ENCODE measurements at places on chromosomes 13 and 19. TPM values are rescaled to one million over a fixed set of nuclear protein-coding genes. Genes with fewer than 3 reads are reported as not detected.

- H3K4me1 ChIP-seq: no peaks in the 10 kb centered on the region
- H3K27ac ChIP-seq: no peak overlapping the region
- H3K36me3 ChIP-seq: no peaks in the 10 kb centered on the region
- H3K27me3 ChIP-seq: no peaks in the 10 kb centered on the region
Measured at GRCh38 chr13:27055526-27055925, 116.1 kb downstream of the USP12 start.

DNA sequence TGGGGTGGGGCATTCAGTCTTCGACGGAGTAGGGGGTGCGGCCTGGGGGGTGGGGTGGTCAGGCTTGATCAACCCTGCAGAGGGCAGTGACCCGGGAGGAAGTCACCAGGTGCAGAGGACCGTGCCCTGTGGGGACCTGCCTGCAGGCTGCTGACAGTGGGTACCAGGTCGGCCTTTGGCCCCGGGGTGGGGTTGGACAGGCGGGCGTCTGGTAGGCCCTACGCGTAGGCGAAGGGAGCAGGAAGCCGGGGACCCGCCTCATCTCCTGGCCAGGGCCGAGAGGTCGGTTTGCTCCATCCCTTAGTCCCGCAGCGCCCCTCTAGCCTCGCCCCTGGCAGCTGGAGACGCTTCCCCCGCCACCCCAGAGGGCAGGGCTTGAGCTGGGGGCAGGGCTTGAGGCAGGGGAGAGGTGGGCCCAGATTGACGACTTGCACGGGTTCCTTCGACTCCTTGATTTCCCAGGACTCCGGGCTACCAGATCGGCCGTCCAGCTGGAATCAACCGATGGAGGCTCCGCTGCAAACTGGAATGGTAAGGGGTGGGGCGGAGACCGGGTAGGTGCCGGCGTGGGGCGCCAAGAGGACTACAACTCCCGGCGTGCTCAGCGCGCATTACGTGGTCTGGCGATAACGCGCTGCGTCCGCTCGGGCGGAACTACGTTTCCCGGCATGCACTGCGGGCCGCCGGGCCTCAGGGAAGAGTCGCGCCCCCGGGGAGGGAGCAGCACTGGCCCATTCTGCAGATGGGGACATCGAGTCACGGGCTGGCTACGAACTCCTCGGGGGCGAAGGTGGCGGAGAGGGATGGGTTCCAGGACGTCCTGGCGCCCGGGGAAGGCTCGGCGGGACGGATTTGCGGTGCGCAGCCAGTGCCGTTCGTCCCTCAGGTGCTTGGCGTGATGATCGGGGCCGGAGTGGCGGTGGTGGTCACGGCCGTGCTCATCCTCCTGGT is at the start of gene PNPLA6:
Gene PNPLA6, plus strand, starts transcription at position 671 of the 951 bp plus-strand sequence. Its CDS starts 72 bp downstream, at position 743.
- H3K27me3 ChIP-seq: no peaks in the 10 kb centered on the region
- DNase-seq: peak; percentile 98
- peak within 1 kb of the TSS; percentile 90 for H3K27ac ChIP-seq
- peaks cover 19% of the 10 kb centered on the region for H3K4me1 ChIP-seq
- H3K4me3 ChIP-seq: peak within 1 kb of the TSS; percentile 55

GRCh38 chr19:9868983-9869617 is 34.0 kb downstream of the PIN1 start:
- no peaks in the 10 kb centered on the region for H3K27me3 ChIP-seq
- no peak overlapping the region for H3K27ac ChIP-seq
- H3K36me3 ChIP-seq: no peaks in the 10 kb centered on the region
- H3K4me3 ChIP-seq: no peak overlapping the region
- H3K4me1 ChIP-seq: no peaks in the 10 kb centered on the region

DNA sequence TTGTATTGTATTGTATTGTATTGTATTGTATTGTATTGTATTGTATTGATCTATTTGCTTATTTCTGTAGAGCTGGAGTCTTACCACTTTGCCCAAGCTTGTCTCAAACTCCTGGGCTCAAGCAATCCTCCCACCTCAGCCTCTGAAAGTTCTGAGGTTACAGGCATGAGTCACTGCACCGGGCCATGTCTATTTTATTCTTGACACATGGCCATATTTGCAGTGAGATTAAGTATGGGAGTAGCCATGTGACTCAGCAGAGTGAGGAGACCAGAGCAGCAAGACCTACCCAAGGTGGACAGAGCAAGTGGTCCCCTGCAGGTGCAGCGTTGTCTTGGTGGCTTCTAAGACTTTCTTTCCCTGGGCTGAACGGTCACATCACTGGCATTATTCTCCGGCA is 49.1 kb upstream of the UBAC2 start:
- no peak overlapping the region for H3K27ac ChIP-seq
- no peaks in the 10 kb centered on the region for H3K27me3 ChIP-seq
- H3K4me1 ChIP-seq: no peaks in the 10 kb centered on the region
- no peaks in the 10 kb centered on the region for H3K36me3 ChIP-seq
- DNase-seq: no peak
- no peak overlapping the region for H3K4me3 ChIP-seq

GRCh38 chr19:29264897-29265296 is 51.9 kb upstream of the UQCRFS1 start:
- H3K4me1 ChIP-seq: no peaks in the 10 kb centered on the region
- no peaks in the 10 kb centered on the region for H3K27me3 ChIP-seq
- H3K4me3 ChIP-seq: no peak overlapping the region
- H3K36me3 ChIP-seq: no peaks in the 10 kb centered on the region
- H3K27ac ChIP-seq: no peak overlapping the region
- no peak for DNase-seq

GRCh38 chr13:84925443-84925842 is 873.8 kb downstream of the SLITRK6 start:
- DNase-seq: no peak
- H3K4me3 ChIP-seq: no peak overlapping the region
- H3K27ac ChIP-seq: no peak overlapping the region
- H3K4me1 ChIP-seq: no peaks in the 10 kb centered on the region

GRCh38 chr19:41443813-41444455 is 978 bp downstream of the ERICH4 start:
- DNase-seq: no peak
- H3K27ac ChIP-seq: no peak overlapping the region
- H3K4me3 ChIP-seq: no peak overlapping the region
- no peaks in the 10 kb centered on the region for H3K36me3 ChIP-seq
- H3K4me1 ChIP-seq: peaks cover 5% of the 10 kb centered on the region

GRCh38 chr13:37109051-37109678 is 3.7 kb upstream of the CSNK1A1L start:
- no peak overlapping the region for H3K4me3 ChIP-seq
- no peaks in the 10 kb centered on the region for H3K36me3 ChIP-seq
- no peak overlapping the region for H3K27ac ChIP-seq
- no peaks in the 10 kb centered on the region for H3K27me3 ChIP-seq
- DNase-seq: no peak

- no peaks in the 10 kb centered on the region for H3K27me3 ChIP-seq
- no peak for DNase-seq
- no peak overlapping the region for H3K4me3 ChIP-seq
- no peaks in the 10 kb centered on the region for H3K4me1 ChIP-seq
- H3K27ac ChIP-seq: no peak overlapping the region
Measured at GRCh38 chr19:31392464-31392863, 43.2 kb upstream of the TSHZ3 start.

DNA sequence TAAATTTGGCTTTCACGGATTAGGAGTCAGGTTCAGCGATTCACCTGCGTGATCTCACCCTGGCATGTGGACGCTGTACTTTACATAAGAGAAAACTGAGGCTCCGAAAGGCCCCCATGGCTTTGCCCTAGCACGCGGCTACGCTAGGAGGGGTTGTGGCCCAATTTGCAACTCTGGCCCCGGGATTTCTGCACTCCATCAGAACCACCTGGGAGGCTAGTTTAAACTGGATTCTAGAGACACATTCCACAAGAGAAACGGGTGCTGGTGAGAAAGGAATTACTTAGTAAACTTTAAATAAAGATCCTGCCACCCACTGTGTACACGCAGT is 6.2 kb downstream of the BCL3 start:
- peak overlapping the region; percentile 91 for H3K27ac ChIP-seq
- no peak for DNase-seq
- peaks cover 8% of the 10 kb centered on the region for H3K36me3 ChIP-seq
- no peak overlapping the region for H3K4me3 ChIP-seq
- H3K27me3 ChIP-seq: no peaks in the 10 kb centered on the region

DNA sequence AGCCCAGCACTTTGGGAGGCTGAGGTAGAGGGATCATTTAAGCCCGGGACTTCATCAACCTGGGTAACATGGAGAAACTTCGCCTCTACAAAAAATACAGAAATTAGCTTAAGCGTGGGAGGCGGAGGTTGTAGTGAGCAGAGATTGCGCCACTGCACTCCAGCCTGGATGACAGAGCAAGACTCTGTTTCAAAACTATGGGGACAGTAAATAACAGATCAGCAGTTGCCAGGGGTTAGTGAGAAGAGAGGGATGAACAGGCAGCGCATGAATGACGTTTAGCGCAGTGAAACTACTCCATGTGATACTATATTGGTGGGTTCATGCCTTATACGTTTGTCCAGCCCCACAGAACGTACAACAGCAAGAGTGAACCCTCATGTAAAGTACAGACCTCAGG is 7.1 kb upstream of the ICAM3 start:
- H3K36me3 ChIP-seq: peaks cover 3% of the 10 kb centered on the region
- H3K4me3 ChIP-seq: no peak overlapping the region
- no peaks in the 10 kb centered on the region for H3K27me3 ChIP-seq
- DNase-seq: peak; percentile 68

- H3K27me3 ChIP-seq: no peaks in the 10 kb centered on the region
- H3K4me3 ChIP-seq: no peak overlapping the region
- H3K27ac ChIP-seq: no peak overlapping the region
- H3K4me1 ChIP-seq: peaks cover 26% of the 10 kb centered on the region
- peak; percentile 28 for DNase-seq
- no peaks in the 10 kb centered on the region for H3K36me3 ChIP-seq
Measured at GRCh38 chr19:39497996-39498797, 550 bp upstream of the DLL3 start.

Gene TNFSF13B
- total RNA-seq: 0.52 TPM

Gene LIM2
- not detected for total RNA-seq

Gene TMEM238
- total RNA-seq: 53.4 TPM

Gene STK11
- 49.0 TPM for total RNA-seq

Gene TNNI3
- not detected for total RNA-seq

Gene FAM124A
- total RNA-seq: 0.78 TPM

Gene LRG1
- total RNA-seq: 21.1 TPM

Gene NLRP4
- total RNA-seq: not detected

Gene HIPK4
- not detected for total RNA-seq

Gene MPHOSPH8
- total RNA-seq: 23.4 TPM
